ENCODE measurements at places on chromosomes 16 and 17.

GRCh38 chr17:82915757-82916027 lies 75.9 kb upstream of the ZNF750 start:
- DNase-seq, result no peak

DNA sequence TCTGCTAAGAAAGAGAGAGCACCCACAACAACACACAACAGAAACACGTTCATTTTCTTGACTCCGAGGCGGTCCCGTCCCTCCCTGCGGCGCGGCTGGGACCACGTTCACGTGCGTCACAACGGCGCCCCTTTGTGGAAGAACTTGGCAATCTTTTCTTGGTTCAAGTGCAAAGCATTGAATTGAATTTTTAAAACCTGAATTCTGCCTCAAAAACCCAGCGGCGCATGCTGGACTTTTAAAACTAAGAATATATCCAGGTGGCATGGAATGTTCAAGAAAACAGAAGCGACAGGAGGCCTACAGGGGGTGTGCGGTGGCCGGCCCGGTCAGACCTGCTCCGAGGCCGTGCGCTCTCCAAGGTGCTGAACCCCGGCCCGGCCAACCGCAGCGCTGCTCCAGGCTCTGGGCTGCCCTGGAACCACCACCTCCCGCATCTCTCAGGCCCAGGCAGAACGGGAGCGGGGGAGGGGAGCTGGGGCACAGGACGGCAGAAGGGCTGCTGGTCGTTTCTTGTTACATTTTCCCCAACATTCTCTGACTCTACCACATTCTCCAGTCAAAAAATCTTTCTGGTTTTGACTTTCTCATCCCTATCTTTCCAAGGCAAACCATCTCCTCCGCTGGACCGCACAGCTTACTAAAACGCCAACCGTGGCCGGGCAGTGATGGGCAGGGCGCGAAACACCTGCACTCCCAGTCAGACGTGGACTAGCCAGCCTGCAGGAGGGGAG lies 3.4 kb upstream of the HEXD start:
- DNase-seq, result peak; percentile 53

DNA sequence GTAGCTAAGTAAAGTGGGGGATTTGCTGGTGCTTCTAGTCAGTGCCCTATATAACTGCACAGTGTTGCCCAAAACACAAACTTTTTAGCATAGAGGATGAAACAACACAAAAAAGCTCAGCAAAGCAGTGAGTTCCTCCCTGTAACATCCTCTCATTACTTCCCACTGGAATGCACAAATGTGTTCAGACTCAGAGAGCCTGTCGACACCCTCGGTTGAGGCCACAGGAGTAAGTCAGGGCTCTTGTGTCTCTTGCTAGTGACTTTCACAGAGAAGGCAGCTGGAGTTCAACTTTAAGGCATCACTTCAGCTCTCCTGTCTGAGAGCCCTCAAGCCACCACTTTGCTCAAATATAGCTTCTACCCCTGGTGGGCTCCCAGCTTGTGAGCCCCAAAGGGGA lies 107.2 kb upstream of the NETO2 start:
- DNase-seq, result no peak

GRCh38 chr17:28896884-28897768 lies at the start of gene FLOT2:
TSS of gene FLOT2 (minus strand) at chr17:28897733. CDS start at chr17:28897574, 159 bp downstream.
- peak; percentile 65 for DNase-seq

- no peak for DNase-seq
These were observed 115.1 kb downstream of the PARN start for GRCh38 chr16:14514967-14515366.

DNA sequence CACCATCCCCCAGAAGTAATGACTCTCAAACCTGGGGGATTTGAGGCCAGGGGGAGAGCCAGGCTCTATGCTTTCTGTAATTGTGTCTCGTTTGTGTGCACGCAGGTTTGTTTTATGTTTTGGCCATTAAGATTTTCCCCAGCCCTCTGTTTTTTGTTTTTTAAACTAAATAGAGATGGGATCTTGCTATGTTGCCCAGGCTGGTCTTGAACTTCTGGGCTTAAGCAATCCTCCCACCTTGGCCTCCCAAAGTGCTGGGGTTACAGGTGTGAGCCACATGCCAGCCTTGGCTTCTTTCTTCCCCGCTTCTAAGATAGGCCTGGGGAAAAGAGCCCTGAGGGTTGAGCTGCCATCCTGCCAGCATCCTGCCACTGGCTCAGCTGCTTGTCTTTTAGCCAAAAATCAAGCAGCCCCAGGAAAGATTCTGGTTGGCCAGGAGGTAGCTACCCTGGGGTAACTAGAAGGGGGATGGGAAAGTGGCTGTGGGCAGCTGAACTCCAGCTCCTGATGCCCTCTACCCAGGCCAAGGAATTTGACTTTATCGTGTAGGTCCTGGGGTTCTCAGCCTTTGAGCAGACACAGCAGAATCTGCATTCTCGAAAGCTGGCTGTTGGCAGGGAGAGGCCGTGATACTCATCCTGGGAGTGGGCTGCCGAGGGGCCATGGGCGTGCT lies 18.4 kb downstream of the KDM8 start:
- DNase-seq, result no peak

- DNase-seq, result no peak
These were observed 42.2 kb downstream of the ABAT start for GRCh38 chr16:8716592-8716991.

DNA sequence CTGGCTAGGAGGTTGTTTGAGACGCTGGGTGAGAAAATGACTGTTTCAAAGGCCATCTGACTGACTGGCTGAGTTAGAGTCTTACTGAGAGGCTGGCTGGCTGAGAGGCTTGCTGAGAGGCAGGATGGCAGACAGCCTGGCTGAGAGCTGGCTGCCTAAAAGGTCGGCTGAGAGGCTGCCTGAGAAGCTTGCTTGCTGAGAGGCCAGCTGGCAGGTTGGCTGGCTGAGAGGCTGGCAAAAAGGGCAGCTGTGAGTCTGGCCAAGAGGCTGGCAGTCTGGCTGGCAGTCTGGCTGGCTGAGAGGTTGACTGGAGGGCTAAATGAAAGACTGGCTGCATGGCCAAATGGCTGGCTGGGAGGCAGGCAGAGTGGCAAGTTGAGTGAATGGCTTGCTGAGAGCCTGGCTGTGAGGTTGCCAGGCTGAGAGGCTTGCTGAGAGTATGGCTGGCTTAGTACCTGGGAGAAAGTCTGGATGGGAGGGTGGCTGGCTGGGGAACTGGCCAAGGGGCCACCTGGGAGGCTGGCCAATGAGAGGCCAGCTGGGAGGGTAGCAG lies 35.3 kb upstream of the ACSM2B start:
- no peak for DNase-seq

GRCh38 chr16:85935974-85936760 lies 37.2 kb downstream of the IRF8 start:
- DNase-seq, result no peak

DNA sequence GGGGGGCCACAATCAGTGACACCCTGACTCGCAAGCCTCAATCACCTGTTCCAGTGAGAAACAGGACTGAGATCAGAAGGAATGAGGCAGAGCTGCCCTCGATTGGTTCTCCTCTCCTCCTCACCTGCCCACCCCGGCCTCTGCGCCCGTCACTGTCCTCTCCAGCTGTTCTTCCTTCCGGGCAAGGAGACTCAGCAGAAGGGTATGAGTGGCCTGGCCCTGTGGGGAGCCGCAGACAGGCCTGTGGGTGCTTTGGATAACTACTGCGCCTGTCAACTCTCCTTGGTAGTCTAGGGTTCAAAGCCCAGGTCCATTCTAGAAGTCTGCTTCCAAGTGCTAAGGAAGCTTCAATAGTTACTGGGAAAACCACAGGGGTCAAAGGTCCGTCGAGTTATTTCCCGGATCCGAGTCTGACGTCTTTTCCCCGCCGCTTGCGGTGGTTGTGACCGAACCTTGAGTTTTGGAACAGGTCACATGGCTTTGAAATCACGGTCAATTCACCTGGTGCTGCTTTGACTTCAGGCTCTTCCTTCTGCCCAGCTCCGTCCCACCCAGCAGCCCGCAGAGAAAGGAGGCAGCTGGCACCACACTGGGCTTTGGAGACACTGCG lies 8.3 kb downstream of the CARD14 start:
- no peak for DNase-seq

- DNase-seq, result no peak
These were observed 8.6 kb upstream of the CCL2 start for GRCh38 chr17:34246446-34246845.

GRCh38 chr16:21524068-21524751 lies 75.2 kb upstream of the METTL9 start:
- DNase-seq, result no peak

DNA sequence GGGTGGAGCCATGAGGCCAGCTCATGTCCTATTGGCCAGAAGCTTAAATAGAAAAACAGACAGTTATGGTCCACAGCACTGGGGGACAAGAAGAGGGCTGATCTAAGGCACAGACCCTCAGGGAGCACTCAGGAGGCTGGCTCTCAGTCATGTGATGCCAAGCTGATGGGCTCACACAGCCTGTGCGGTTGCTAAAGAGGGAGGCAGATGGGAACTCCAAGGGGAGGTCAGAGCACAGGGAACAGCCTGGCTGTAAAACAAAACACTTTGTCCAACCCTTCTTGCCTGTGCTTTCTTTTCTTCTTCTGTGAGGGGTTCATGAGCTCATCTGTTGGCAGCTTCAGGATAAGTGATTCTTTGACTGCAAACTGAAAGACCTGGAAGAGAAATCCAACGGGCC lies 27.2 kb downstream of the CNTNAP1 start:
- DNase-seq, result no peak

- no peak for DNase-seq
These were observed 102.8 kb upstream of the ZNF469 start for GRCh38 chr16:88279998-88280397.

DNA sequence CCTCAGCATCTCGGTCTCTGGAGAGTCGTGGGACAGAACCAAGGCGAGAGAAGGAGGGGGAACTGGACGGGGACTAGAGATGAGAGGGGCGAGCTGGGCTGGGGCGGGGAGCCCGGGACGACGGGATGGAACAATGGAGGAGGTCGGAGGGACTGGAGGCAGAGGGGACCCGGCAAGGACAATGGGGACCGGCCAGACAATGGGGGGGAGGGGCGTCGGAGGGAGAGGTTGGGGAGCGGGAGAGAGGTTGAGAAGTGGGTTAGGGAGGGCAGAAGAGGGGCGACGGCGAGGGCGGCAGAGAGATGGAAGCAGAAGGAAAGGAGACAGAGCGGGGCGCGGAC lies 719 bp downstream of the NGFR start:
- no peak for DNase-seq

DNA sequence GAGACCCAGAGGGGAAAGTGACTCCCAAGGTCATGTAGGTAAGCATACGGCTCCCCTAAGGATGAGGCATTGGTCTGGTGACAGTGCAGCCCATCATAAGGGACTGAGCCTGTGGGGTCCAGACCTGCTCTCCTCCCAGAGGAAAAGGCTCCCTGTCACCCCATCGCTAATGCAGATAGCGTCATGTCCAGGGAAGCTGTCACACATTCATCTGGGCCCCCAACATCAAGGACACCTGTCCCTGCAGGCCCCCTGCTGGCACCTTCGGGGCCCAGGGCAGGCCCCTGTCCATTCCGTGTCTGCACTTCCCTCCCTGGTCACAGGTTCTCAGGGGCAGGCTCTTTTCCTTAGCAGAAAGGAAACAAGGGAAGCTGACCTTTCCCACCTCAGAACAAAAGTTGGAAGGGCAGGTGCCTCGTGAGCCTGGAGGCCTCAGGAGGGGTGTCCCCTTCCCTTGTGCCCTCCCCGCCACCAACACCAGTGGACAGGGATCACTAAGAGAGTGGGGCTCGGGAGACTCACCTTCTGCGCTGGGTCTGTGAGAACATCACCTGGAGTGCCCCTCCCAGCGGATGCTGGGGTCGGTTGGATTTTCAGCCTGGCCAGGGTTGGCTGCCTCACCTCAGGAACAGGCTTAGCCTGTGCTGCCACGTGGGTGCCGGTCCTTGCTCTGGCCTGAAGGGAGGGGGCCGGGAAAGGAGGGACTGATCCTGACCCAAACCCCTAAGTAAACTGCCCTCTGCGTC lies 17.3 kb upstream of the LASP1NB start:
- DNase-seq, result no peak

- DNase-seq, result no peak
These were observed 324.6 kb upstream of the CDH11 start for GRCh38 chr16:65446427-65446826.

DNA sequence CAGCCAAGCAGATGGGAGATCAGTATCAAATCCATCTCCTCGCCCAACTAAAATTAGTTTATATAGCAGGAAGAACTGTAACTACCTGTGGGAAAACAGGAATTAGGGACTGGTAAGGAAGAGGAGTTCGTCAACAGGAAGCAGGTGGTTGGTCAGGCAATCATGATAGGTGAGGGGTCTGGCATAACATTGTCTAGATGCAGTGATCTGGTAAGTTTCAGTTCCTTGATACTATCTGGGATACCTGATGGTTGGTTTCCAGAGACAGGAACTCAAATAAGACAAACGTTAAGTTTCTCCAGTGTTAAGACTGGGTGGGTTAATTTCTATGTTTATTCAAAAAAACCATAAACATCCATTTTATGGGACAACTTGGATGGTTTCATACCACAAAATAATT lies 53.8 kb downstream of the CEP112 start:
- no peak for DNase-seq

GRCh38 chr17:32520104-32520701 lies 33.4 kb downstream of the CDK5R1 start:
- no peak for DNase-seq

DNA sequence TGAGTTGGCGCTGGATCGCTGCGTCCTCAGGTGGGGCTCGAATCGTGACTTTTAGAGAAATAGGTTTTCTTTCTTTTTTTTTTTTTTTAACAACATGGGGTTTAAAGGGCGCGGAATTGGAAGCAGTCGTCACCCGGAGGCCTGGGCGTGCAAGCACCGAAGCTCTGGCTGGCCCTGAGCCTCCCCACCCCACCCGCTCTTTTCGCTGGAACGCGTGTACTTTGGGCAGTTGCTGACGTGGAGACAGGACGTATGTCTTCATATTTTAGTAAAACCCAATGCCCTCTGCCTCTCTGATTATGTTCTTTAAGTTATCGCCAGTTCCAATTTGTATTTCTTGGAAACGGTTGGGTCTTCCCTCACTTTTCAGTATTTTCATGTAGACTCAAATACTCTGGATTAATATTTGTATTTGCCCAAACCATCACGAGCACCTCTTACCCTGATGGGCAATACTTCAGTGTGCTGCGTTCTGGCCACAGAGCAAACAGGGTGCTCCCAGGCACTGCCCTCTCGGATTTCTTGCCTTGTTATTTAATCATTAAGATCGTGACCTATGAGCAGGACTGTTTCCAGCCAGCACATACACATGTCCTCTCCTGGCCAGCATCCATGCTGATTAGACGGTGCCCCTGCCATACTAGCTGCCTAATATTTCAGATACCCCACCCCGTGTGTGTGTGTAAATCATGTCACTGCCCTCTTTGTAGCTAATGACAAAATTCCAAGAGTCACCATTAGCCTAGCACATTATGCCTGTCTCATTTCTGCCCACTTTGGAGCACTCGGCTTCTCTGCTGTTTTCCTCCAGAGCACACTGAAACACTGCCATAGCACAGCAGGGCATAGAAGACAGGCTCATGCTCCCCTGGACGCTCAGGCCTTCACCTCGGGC lies 805 bp upstream of the C16orf95 start:
- no peak for DNase-seq

Data from T-helper 1 cell (primary cell).